Heart right ventricle (tissue), 16 donors: ENCODE measurements at places on chromosomes 11 and 22. TPM values are rescaled to one million over a fixed set of nuclear protein-coding genes. Genes with fewer than 3 reads are reported as not detected.
A peak's percentile ranks its signal among the peaks of the same experiment; 100 is the strongest.

The IGLL5 gene
- not detected for total RNA-seq

- H3K27me3 ChIP-seq = no peaks in the 10 kb centered on the region
- H3K36me3 ChIP-seq = peaks cover 37% of the 10 kb centered on the region
- H3K27ac ChIP-seq = peak overlapping the region; percentile 92
- DNase-seq = peak; percentile 34
- peak overlapping the region; percentile 3 for H3K4me3 ChIP-seq
These were observed 39.0 kb downstream of the IL18BP start for GRCh38 chr11:72037554-72038311.

The C22orf31 gene
- not detected for total RNA-seq

The DRG1 gene
- 50.8 TPM for total RNA-seq

- peaks cover 29% of the 10 kb centered on the region for H3K4me1 ChIP-seq
- no peak overlapping the region for H3K27ac ChIP-seq
- DNase-seq = no peak
- no peaks in the 10 kb centered on the region for H3K36me3 ChIP-seq
- H3K27me3 ChIP-seq = no peaks in the 10 kb centered on the region
- no peak overlapping the region for H3K4me3 ChIP-seq
These were observed 4.5 kb downstream of the PRDM10 start for GRCh38 chr11:129998107-129998506.

GRCh38 chr22:20024650-20025397 is 3.9 kb downstream of the TANGO2 start:
- H3K4me1 ChIP-seq = peaks cover 82% of the 10 kb centered on the region
- no peaks in the 10 kb centered on the region for H3K27me3 ChIP-seq
- no peak overlapping the region for H3K4me3 ChIP-seq
- H3K36me3 ChIP-seq = peaks cover 9% of the 10 kb centered on the region
- no peak for DNase-seq
- peak overlapping the region; percentile 98 for H3K27ac ChIP-seq

DNA sequence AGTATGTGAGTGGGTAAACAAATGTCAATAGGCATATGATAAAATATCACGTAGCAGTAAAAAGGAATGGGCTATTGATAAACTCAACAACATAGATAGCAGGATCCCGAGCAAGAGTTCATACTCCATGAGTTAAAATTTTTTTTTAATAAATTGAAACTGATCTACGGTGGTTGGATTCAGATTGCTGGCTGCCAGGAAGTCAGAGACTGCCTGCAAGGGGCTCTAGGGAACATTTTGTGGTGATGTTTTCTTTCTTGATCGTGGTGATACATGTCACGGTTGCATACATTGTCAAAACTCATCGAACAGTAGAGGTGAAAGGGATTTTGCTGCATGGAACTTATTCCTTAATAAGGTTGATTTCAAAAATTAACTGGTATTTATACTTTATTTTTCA is 62.6 kb upstream of the WNT7B start:
- H3K36me3 ChIP-seq = no peaks in the 10 kb centered on the region
- no peaks in the 10 kb centered on the region for H3K27me3 ChIP-seq
- H3K4me3 ChIP-seq = no peak overlapping the region
- peak overlapping the region; percentile 96 for H3K27ac ChIP-seq

- H3K4me3 ChIP-seq = no peak overlapping the region
- H3K36me3 ChIP-seq = no peaks in the 10 kb centered on the region
- peaks cover 2% of the 10 kb centered on the region for H3K27me3 ChIP-seq
- H3K27ac ChIP-seq = no peak overlapping the region
- H3K4me1 ChIP-seq = no peaks in the 10 kb centered on the region
These were observed 687.8 kb downstream of the KCNA4 start for GRCh38 chr11:29328961-29329441.

DNA sequence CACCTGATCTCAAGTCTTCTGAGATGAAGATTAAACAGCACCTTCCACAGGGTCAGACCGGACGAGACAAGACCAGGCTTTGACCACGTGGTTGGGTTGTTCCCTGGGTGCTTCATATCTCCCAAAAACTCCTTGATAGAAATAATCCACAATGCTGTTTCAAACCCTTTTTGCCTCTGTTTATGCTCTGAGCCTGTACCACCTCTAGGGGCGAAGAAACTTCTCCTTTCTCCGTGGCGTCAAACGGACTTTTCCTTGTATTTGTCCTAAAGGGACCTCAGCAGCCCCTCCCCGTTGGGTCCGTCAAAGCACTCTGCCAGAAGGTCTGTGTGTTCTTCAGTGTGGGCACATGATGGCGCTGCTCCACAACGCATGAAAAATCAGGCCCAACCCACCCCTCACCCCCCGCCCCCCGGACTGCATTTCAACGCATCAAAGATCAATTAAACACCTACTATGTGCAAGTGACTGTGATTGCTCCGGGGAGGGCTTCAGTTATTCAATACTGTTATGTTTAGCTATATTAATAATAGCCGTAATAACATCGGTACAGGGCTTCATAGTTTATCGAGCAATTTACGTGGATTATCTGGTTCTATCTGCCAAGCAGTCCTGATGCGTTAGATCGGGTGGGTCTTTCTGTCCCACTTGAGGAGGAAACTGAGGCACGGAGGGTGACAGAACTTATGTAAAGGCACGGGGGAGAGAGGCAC is 17.3 kb upstream of the EIF3D start:
- DNase-seq = peak; percentile 25
- no peaks in the 10 kb centered on the region for H3K4me1 ChIP-seq
- H3K27ac ChIP-seq = no peak overlapping the region
- no peaks in the 10 kb centered on the region for H3K36me3 ChIP-seq

DNA sequence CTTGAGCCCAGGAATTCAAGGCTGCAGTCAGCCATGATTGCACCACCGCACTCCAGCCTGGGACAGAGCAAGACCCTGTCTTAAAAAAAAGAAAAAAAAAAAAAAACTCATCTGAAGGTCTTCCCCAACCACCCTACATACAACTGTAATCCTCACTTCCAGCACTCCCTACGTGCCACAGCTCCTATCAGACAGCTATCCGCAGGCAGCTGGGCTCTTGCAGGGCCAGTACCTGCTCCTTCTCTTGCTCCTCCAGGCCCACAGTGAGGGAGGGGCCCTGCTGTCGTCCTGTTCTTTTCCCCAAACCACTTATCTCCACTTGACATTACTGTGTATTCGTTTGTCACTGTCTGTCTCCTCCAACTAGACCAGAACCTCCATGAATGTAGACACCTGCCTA is 156.1 kb upstream of the NECTIN1 start:
- H3K4me3 ChIP-seq = no peak overlapping the region
- no peaks in the 10 kb centered on the region for H3K36me3 ChIP-seq
- no peak for DNase-seq

The SUSD2 gene
- 1.9 TPM for total RNA-seq

DNA sequence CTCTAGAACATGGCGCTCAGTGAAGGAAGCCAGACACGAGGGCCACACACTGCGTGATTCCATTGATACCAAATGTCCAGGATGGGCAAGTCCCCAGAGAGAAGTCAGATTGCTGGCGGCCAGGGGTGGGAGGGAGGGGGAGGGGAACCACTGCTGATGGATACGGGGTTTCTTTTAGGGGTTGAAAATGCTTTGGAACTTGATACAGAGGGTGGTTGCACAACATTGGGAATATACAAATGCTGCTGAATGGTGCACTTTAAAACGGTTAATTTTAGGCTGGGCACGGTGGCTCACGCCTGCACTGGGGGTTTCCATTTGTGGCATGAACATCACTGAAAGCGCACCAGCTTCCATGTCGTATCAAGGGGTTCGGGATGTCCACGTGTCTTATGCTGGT is 5.1 kb downstream of the TSPO start:
- no peak overlapping the region for H3K27ac ChIP-seq
- H3K27me3 ChIP-seq = no peaks in the 10 kb centered on the region
- no peak for DNase-seq
- H3K36me3 ChIP-seq = no peaks in the 10 kb centered on the region
- no peak overlapping the region for H3K4me3 ChIP-seq
- peaks cover 22% of the 10 kb centered on the region for H3K4me1 ChIP-seq

DNA sequence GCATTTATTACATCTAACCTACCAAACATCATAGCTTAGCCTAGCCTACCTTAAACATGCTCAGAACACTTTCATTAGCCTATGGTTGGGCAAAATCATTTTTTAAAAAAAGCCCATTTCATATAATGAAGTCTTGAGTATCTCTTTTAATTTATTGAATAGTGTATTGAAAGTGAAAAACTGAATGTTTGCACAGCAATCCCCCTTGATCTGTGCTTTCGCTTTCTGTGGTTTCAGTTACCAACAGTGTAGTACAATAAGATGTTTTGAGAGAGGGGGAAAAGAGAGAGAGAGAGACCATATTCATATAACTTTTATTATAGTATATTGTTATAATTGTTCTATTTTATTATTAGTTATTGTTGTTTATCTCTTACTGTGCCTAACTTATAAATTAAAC is 8.4 kb upstream of the MAP6 start:
- no peaks in the 10 kb centered on the region for H3K36me3 ChIP-seq
- H3K27ac ChIP-seq = no peak overlapping the region
- DNase-seq = no peak
- no peaks in the 10 kb centered on the region for H3K27me3 ChIP-seq

DNA sequence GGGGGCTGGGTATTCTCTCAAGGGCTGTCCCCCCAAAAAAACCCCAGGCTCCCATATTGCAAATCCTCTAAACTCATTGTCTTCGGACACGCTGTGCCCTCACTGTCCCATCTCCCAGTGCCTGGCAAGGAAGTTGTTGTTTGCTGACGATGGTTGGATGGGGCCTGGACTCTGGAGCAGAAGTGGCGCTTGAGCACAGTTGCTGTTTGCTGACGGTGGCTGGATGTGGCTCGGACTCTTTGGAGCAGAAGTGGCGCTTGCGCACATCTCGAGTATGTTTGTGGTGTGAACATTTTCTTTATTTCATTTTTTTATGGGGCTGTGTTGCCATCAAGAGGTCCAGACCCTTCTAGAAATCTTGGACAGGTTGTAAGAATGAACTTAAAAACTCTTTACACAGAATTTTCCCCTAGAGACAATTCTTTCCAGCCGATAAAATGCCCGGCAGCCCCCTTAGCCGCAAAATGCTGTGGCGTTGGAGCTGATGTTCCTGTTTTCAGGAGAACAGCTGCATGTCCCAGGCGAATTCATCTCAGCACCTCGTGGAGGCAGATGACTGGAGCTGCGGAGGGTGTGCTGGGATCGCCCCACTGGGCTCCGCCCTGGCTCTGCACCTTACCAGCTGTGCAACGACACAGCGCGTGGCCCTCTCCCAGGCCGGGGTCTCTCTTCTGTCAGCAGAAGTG is 1167.4 kb downstream of the BRD1 start:
- H3K27ac ChIP-seq = no peak overlapping the region
- H3K27me3 ChIP-seq = peaks cover 5% of the 10 kb centered on the region
- H3K4me3 ChIP-seq = no peak overlapping the region
- no peaks in the 10 kb centered on the region for H3K4me1 ChIP-seq
- H3K36me3 ChIP-seq = no peaks in the 10 kb centered on the region

The DCHS1 gene
- total RNA-seq = 7.1 TPM

- no peaks in the 10 kb centered on the region for H3K36me3 ChIP-seq
- no peak overlapping the region for H3K27ac ChIP-seq
- H3K4me1 ChIP-seq = no peaks in the 10 kb centered on the region
These were observed 10.1 kb upstream of the OR4A15 start for GRCh38 chr11:55357560-55358184.

The XPNPEP3 gene
- total RNA-seq = 20.0 TPM

The SCGB1D1 gene
- not detected for total RNA-seq

DNA sequence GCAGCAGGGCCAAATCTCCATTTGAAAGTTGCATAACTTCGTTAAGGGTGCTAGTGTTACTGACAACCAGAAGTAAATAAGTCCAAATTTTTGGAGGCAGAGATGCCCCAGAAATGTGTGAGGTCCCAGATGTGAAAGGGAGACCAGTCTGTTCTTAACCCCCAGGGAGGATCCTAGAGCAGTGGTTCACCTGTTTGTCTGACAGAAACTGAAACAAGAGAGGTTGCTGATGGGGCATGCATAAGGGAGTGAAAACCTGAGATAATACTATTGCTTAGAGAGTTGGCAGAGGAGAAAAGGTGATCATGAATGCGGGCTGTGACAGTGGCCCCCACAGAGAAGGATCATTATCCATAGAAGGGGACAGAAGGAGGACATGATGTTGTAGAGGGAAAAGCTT is 3.8 kb downstream of the CBLIF start:
- H3K27me3 ChIP-seq = no peaks in the 10 kb centered on the region
- no peak overlapping the region for H3K27ac ChIP-seq
- H3K4me3 ChIP-seq = no peak overlapping the region

DNA sequence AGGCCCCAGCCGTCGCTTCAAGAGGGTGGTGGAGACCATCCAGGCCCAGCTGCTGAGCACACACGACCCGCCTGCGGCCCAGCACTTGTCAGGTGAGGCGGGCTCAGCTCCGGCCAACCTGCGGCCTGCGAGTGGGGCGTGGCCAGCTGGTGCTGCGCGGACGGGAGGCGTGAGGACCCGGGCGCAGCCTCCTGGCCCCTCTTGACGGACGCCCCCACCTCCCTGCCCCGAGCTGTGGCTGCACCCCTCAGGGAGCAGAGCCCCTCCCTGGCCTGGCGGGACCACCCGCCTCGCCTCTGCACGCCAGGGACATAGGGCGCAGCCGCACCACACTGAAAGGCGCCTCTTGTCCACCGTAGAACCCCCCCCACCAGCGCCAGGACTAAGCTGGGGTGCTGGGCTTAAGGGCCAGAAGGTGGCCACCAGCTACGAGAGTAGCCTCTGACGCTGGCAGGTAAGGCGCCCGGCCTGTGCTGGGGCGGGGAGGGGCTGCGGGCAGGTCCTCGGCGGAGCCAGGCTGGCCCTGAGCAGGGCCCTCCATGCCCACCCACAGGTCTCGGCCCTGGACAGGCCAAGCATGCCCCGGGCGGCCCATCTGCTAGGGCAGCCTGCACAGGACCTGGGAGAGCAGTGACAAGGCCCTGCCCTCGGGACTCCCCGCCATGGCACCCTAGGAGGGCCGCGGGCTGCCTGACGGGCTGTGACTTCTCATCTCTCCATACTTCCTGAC is 29.8 kb downstream of the MOB2 start:
- H3K36me3 ChIP-seq = no peaks in the 10 kb centered on the region
- H3K4me3 ChIP-seq = no peak overlapping the region
- no peaks in the 10 kb centered on the region for H3K27me3 ChIP-seq
- H3K27ac ChIP-seq = no peak overlapping the region

- no peaks in the 10 kb centered on the region for H3K4me1 ChIP-seq
- H3K27me3 ChIP-seq = peaks cover 3% of the 10 kb centered on the region
- H3K27ac ChIP-seq = no peak overlapping the region
- no peak overlapping the region for H3K4me3 ChIP-seq
- DNase-seq = no peak
- H3K36me3 ChIP-seq = no peaks in the 10 kb centered on the region
These were observed 105.9 kb downstream of the MED15 start for GRCh38 chr22:20613301-20613700.

DNA sequence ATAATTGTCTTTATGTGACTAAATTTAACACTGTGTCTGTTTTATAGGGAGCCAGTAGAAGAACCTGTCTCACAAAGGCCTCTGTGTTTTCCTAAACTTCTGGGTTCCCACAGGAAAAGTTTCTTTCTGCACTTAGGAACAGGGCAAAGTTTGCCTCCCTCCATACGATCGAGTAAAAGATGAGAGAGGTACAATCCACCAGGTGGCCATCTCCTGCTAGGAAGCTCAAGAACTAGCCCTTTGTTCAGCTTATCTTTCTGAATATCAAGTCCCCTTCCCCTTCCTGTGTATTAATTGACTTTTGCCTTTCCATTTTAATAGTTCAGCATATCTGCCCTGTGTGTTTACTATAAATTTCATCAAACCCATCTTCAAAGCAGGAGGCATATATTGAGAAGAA is 18.0 kb downstream of the CSNK2A3 start:
- H3K36me3 ChIP-seq = peaks cover 77% of the 10 kb centered on the region
- no peaks in the 10 kb centered on the region for H3K27me3 ChIP-seq
- H3K4me1 ChIP-seq = no peaks in the 10 kb centered on the region
- H3K27ac ChIP-seq = no peak overlapping the region
- DNase-seq = no peak
- no peak overlapping the region for H3K4me3 ChIP-seq

GRCh38 chr22:49023161-49023878 is 804.4 kb downstream of the BRD1 start:
- H3K27me3 ChIP-seq = no peaks in the 10 kb centered on the region
- no peak overlapping the region for H3K4me3 ChIP-seq
- no peaks in the 10 kb centered on the region for H3K4me1 ChIP-seq
- H3K36me3 ChIP-seq = no peaks in the 10 kb centered on the region
- no peak overlapping the region for H3K27ac ChIP-seq
